ENCODE measurements at places on chromosomes 6 and 20. TPM values are rescaled to one million over a fixed set of nuclear protein-coding genes. Genes with fewer than 3 reads are reported as not detected.

- no peak for DNase-seq
Observed at GRCh38 chr6:70385901-70386300, 27.4 kb upstream of the FAM135A start.

GRCh38 chr6:25619217-25619616, 32.8 kb upstream of the SCGN start:
- DNase-seq, result no peak

- no peak for DNase-seq
Observed at GRCh38 chr6:107719160-107719559, 105.0 kb downstream of the SCML4 start.

DNA sequence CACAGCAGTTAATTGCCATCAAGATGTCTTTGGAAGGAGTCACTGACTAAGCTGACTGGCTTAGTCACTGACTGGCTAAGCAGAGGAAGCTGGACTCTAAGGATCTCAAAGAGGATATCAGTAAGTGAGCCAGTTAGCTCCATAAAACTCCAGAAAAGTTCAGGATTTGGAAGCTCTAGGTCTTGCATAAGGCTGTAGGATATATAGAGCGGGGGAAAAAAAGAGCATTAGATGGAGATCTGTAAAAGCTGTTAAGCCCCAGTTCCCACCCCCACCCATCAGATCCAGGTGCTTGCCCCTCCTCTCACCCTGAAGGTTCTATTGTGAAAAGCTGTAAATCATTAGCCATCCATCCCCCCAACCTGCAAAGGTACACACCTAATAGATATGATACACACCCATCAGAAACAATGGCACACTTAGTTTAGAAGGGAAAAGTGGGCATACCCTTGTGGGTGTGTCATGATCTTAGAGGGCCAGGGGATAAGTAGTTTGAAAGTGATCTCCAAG, 32.2 kb downstream of the CARMIL1 start:
- DNase-seq, result no peak

Gene PDSS2
- 18.4 TPM for polyA plus RNA-seq

All from left kidney (tissue), 8 donors.